ENCODE measurements at places on chromosomes 6 and 20. TPM values are rescaled to one million over a fixed set of nuclear protein-coding genes. Genes with fewer than 3 reads are reported as not detected.

Gene SPATA2
- total RNA-seq = 9.0 TPM

Gene RCAN2
- not detected for total RNA-seq

Gene BPIFB2
- not detected for total RNA-seq

Gene SLPI
- total RNA-seq = 11.8 TPM

Gene SMPD2
- 16.7 TPM for total RNA-seq

Gene UBD
- total RNA-seq = 0.44 TPM

Gene GSTA2
- not detected for total RNA-seq

Gene PDYN
- not detected for total RNA-seq

Gene SPATA25
- 0.71 TPM for total RNA-seq

Gene ZSCAN9
- total RNA-seq = 6.0 TPM

Gene PIGT
- total RNA-seq = 102 TPM

Gene PCSK2
- not detected for total RNA-seq

Gene DEFB124
- total RNA-seq = not detected

Gene MCCD1
- total RNA-seq = not detected

Gene CEP162
- 1.8 TPM for total RNA-seq

Gene TFAP2B
- total RNA-seq = not detected

Gene POPDC3
- 27.8 TPM for total RNA-seq

Gene PTCRA
- not detected for total RNA-seq

Gene ENPP1
- 1.6 TPM for total RNA-seq

Gene TRIM10
- not detected for total RNA-seq
